ENCODE measurements at places on chromosomes 2 and 18.

DNA sequence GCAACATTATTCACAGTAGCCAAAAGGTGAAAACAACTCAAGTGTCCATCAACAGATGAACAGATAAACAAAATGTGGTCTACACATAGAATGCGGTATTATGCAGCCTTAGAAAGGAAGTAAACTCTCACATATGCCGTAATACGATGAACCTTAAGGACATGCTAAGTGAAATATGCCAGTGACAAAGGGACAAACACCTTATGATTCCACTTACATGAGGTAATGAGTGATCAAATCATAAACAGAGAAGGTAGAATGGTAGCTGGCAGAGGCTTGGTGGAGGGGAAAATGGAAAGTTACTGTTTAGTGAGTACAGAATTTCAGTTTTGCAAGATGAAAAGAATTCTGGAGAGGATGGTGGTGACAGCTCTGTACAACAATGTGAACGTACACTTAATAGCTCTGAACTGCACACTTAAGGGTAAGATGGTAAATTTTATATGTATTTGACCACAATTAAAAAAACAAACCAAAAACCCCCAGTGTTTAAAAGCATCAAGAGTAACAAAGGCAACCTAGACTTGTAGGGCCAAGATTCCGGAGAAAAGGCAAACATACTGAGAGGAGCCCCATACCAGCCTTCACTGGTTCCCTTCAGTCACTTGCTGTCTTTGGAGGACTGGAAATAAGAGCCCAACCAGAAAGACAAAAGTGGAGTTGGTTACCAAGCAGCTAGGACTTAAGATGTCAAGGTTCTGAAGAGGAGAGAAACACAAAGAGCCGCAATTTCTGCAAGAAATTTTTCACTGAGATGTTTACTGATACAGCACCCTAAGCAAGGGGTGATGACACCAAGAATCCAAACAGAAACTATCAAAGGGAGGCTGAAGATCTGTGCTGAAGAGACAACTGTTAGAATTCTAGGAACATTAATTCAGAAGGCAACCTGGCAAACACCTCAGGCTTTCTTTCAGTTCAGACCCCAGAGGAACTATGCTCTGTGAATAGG is 61.3 kb downstream of the CUL3 start:
- no peak for DNase-seq

GRCh38 chr2:172181840-172182239 is 79.1 kb upstream of the DLX2 start:
- no peak for DNase-seq

GRCh38 chr2:68774569-68775271 is 40.1 kb downstream of the ARHGAP25 start:
- DNase-seq = peak; percentile 60

GRCh38 chr2:5913711-5914395 is 221.7 kb downstream of the SOX11 start:
- no peak for DNase-seq

DNA sequence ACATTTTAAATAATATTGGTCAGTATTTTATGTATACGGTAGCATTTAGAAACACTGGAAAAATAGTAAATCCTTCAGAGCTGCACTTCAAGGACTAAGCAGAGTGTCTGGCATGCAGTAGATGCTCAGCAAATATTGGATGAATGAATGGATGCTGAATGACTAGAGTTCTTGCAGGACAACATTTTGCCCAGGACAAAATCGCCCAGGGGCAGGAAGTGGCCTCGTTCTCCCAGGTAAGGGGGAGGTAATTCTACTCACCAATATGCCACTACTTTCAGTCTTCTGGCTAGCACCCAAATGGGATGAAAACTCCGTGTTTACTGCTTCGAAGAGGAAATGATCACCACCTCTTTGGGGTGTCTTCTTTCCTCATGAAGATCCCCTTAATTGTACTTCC is 4.0 kb upstream of the DGUOK start:
- DNase-seq = no peak

All from activated CD4-positive, alpha-beta T cell treated with anti-CD3 and anti-CD28 coated beads, Interleukin-2, amount 50 U/mL, for 48 hours (primary cell).